ENCODE measurements at places on chromosomes 2 and 18.

DNA sequence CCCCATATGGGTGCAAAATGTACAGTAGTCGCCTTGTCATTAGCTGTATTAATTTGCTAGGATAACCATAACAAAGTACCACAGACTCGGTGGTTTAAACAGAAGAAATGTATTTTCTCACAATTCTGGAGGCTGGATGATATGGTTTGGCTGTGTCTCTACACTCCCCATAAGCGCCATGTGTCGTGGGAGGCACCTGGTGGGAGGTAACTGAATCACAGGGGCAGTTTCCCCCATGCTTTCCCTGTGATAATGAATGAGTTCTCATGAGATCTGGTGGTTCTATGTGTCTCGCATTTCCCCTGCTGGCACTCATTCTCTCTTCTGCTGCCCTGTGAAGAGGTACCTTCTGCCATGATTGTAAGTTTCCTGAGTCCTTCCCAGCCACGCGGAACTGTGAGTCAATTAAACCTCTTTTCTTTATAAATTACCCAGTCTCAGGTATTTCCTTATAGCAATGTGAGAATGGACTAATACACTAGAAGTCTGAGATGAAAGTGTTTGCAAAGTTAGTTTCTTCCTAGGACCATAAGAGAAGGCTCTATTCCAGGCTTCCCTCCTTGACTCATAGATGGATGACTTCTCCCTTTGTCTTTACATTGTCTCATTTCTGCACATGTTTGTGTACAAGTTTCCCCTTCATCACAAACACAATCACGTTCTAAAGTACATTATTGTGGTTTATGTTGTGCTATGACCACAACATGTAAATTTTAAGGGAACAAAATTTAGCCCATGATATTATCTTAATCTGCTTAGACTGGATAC, 1442.6 kb downstream of the SUCLG1 start:
- H3K27ac ChIP-seq, result no peak overlapping the region
- no peak for DNase-seq
- no peaks in the 10 kb centered on the region for H3K27me3 ChIP-seq
- H3K4me3 ChIP-seq, result no peak overlapping the region
- no peaks in the 10 kb centered on the region for H3K4me1 ChIP-seq

DNA sequence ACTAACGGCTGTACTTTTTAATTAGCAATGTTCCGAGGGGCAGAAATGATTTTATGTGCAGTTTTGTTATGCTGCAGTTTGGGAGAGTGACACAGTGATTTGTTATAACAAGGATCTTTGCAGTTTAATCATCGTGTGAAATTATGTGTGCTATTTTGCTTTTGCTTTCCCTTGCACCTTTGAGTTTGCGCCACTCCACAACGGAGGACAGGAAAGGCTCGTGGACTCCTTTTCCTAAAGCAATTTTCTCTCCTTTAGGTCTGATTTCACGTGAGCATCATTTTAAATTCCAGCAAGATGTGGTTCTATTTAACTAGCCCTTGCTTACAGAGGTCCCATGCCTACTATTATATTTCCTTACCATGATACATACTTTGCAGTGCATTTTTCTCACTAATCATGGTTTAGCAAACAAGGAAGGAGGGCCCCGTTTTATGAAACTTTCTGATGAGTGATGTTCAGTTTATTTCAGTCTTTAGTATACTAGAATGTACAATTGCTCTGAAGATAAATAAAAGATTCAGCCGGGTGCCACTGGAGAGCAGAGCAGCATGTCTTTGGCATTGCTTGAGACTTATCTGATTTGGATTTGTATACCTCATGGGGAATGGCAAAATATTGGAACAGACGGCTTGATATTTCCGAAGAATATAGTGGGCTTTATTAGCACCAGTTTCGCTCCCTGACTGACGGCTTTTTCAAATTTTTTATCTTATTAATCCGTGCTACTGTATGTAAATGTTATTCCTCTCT, 528.2 kb upstream of the FANCL start:
- no peaks in the 10 kb centered on the region for H3K4me1 ChIP-seq
- H3K36me3 ChIP-seq, result no peaks in the 10 kb centered on the region
- H3K27ac ChIP-seq, result no peak overlapping the region
- no peak overlapping the region for H3K4me3 ChIP-seq
- DNase-seq, result no peak

DNA sequence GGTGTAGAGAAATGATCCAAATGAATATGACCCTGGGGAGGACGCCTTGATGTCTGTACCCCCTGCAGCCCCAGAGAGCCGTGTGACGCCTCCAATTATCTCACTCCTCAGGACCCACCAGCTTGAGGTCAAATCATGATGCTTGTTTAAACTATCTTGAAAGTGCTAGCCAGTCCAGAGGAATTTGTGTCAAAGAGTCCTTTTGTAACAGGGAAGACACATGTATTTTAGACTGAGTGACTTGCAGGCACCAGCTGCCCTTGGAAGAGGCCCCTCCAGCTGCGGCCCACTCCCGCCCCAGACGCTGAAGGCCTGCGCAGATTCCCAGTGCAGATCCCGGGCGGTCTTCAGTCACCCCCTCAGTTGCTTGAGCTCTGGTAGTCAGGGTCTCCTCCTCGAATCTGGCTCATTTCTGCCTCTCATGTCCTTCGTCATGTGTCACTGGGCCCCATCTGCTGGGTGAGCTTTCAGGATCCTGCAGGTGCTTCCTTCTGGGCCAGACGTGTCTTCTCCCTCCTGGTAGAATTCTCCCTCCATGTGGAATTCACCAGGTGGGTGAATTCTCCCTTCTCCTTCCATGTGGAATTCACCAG, 77.4 kb downstream of the RNF144A start:
- H3K4me3 ChIP-seq, result no peak overlapping the region
- H3K27me3 ChIP-seq, result no peaks in the 10 kb centered on the region
- peaks cover 21% of the 10 kb centered on the region for H3K4me1 ChIP-seq
- H3K27ac ChIP-seq, result no peak overlapping the region
- H3K36me3 ChIP-seq, result no peaks in the 10 kb centered on the region
- no peak for DNase-seq

DNA sequence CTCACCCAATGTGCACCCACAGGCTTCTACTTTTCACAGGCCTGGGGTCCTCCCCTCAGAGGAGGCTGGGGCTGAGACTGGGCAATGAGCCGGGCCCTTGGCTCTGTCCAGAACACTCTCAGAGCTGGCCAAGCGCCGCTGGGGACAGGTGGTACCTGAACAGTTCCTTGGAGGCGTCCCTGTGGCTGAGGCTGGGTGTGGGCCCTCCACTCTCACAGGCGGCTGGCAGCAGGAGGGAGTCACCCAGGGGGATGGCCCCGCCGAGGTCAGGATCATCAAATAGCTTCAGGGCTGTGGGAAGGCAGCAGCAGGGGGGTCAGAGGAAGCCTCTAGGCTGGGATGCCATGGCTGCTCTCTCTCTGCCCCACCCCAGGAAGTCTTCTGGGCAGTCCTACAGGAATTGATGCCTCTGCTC, 27.1 kb downstream of the HS1BP3 start:
- peak overlapping the region; percentile 78 for H3K27ac ChIP-seq
- no peak overlapping the region for H3K4me3 ChIP-seq
- peaks cover 11% of the 10 kb centered on the region for H3K36me3 ChIP-seq
- DNase-seq, result no peak

DNA sequence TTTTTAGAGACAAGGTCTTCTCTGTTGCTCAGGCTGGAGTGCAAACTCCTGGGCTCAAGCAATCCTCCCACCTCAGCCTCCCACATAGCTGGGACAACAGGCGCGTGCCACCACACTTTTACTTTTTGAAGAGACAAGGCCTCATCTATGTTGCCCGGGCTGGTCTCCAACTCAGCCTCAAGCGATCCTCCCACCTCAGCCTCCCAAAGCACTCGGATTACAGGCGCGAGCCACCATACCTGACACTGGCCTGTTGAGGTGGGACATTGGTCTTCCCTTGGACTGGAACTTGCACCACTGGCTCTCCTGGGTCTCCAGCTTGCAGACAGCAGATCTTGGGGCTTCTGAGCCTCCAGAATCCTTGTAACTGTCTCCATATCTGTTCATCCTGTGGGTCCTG, 75.6 kb downstream of the NDUFA10 start:
- H3K27me3 ChIP-seq, result no peaks in the 10 kb centered on the region
- H3K27ac ChIP-seq, result no peak overlapping the region
- H3K4me1 ChIP-seq, result no peaks in the 10 kb centered on the region
- no peak overlapping the region for H3K4me3 ChIP-seq
- peaks cover 39% of the 10 kb centered on the region for H3K36me3 ChIP-seq

All from tibial nerve (tissue), 4 donors.